ENCODE measurements at places on chromosomes 1 and 21.
A peak's percentile ranks its signal among the peaks of the same experiment; 100 is the strongest.

GRCh38 chr1:238458899-238459298 is 568.2 kb upstream of the ZP4 start:
- no peak for DNase-seq

DNA sequence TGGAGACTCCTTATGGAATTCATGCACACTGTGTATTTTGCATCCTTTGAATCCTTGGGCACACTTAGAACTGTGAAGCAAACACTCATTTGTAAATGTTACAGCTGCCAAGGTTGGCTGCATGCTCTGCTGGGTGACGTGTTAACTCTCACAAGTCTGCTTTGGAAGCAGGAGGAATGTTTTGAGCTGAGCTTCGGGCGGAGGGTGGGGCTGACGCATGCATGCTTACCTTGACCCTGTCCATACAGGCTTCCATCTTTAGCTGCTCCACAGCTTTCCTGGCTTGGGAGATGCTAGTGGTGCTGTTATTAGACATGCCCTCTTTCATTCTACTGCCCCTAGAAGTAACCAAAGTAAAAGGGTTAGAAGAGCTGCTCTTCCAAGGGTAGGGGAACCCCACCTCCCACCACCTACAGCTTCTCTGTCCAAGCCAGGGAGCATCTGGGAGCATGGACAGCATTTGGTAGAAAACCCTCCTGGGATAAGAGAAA is 66.0 kb downstream of the GNG4 start:
- DNase-seq, result no peak

GRCh38 chr1:57162607-57163261 is 196.9 kb upstream of the C8B start:
- no peak for DNase-seq

DNA sequence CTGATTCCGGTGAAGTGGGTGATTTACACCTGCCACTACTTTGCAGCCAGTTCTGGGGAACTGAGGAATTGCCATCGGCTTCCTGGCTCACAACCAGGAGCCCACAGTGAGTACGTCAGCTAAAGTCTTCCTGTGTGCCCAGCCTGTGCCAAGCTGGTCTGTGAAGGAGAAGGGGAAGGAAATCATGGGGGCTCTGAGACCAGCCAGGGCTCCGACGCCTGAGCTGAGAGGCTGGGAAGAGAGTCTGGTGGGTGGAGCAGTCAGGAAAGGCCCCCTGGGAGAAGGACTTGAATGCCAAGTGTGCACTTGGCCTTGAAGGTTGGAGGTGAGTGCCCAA is 1.2 kb downstream of the LURAP1 start:
- DNase-seq, result no peak

DNA sequence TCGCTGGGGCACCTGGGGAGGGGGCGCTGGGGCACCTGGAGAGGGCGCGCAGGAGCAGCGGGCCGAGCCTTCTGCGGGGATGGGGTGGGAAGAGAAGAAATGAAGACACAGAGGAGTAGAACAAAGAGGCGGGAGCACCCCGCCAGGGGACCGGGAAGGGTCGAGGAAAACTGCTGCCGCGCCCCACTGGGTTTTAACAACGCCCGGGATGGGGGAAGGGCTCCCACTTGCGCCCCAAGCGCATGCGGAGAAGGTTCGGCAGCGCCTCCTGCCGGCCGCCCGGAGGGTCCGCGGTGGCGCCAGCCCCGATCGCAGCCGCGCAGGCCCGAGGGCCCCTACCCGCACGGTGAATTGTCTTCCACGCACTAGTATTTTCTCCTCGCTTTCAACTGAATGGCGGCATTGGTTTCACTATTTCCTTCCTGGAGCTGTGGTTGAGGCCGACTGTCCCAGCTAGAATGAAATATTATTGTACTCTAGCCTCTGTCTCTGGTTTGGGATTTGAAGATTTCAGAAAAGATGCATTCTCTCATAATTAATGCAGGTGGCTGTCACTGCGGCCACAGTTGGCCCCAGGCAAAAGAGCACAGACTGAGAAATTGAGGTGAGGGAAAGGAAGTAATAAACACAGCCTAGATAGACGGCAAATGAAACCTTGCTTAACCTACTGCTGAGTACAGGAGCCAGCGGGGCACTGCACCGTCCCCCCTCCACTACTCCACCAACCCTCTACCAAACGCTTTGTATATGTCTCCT is 57.3 kb downstream of the MAB21L3 start:
- peak; percentile 66 for DNase-seq

DNA sequence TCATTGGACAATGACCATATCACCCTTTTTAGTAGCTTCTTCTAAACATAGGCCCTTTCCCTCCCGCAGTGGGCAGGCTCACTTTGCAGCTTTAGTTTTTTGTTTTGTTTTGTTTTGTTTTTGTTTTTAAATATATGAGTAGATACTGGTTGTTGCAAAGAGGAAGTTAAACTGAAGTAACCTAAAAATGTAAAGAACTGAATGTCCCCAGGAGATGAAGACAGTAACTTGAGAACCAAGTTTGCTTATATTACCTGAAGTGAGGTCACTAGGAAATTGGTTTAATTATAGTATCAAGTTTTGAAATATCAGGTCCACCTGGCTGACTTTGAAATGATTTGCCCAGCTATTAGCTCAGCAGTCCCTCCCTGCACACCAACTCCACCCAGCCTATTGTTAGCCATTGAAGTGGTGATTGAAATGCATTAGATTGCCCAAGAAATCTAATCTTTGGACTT is 18.2 kb downstream of the SMAP2 start:
- DNase-seq, result no peak

DNA sequence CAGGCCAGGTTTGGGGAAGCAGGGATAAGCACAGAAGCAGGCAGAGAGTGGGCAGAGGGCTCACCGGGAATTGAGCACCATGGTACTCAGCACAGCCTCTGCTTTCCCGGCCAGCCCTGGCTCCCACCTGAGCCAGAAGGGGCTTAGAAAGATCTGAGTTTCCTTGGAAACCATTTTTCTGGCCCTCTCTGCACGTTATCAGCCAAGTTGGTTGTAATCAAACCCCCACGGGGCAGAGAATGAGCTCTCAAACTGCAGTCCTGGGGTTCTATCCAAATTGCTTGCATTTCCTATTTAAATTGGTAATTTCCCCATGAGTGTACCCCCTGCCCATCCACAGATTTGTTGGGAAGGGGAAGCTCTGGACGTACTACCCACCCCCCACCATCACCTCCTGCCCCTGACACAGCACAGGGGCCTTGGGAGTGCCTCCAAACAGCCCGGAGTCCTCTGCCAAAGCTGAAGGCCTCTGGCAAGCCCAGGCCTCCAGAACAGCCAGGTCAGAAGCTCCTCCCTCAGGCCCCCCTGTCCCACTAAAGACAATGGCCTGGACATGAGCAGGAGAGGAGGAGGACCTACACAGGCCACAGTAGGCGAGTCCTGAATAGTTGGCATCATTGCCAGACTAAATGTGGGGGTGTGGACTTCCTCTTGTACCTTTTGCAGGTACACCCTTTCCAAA is 42.7 kb upstream of the GJB5 start:
- DNase-seq, result no peak

- peak; percentile 74 for DNase-seq
Observed at GRCh38 chr1:95974586-95974985, 740.6 kb downstream of the RWDD3 start.

DNA sequence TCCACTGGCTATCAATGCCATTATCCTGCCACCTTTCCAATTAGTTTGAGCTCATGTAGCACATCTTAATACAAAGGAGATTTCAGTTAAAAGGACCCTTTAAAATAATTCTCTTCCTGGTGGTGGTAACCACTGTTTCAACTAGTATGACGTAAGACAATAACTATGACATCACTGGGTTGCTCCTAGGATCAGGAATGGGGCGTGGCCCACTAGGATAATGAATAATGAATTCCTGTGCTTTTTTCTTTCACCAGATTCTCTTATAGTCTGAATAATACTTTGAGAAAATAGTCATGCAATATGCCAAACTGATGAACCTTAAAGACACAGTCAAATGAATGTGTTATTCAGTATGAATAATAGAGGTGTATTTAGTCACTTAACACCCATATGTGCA is 10.6 kb upstream of the KIFAP3 start:
- DNase-seq, result no peak

DNA sequence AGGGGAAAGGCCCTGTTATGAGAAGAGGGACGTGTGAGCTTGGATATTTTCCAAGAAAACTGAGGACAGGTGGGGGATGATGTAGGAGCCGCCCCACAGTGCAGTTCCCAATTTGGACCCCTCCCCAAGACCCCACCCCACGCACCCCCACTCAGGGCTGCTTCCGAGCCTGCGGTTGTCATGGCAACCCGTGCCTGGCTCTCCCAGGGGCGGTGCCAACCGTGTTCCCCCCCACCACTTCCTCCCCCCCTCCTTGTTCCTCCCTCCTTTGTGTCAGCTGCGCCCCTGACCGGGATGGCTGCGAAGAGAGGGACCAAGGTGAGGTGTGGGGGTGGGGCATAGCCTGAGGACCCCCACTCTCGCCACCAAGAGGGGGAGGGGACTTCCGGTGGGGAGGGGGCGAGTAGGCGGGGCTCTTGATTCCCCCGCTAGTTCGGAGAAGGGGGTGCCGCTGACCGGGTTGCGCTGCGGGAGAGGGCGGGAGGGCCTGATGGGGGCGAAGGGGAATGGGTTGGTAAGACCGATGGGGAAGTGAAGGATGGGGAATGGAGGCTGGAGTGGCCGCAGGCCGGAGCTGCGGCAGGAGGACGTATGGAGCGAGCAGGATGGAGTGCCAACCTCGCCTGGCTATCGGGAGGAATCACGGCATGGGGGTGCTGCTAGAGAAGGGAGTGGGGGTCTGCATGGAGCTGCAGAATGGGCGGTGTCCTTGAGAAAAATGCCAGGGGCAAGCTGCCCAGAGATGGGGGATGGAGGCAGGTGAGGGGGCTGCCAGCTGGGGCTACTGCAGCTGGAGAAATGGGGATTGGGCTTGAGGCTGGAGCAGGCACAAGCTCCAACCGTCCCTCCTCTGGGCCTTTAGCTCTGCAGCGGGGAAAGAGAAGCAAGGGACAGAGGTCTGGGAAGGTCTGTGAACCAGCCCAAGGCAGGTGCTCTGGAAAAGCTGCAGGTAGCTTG is 953 bp downstream of the TRIM46 start:
- DNase-seq, result peak; percentile 52

DNA sequence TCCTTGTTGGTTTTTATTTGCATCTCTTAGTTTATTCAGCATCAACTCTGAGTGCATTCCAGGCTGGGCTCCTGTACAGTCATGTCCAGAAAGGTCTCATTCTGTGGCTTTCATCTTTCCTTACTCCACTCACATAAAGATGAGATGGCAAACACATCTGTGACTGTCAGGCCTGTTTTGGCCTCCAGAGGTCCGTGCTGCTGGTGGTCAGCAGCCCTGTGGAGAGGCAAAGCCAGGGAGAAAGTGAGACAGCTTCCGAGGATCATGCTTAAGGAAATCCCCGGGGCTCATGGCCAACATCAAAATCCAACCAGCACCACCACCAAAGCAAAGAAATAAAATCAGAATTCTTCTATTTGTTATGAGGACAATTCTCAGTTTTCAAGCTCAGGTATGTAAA is 96.1 kb upstream of the HIVEP3 start:
- DNase-seq, result no peak

- DNase-seq, result no peak
Observed at GRCh38 chr1:226845624-226846023, 24.8 kb upstream of the PSEN2 start.

DNA sequence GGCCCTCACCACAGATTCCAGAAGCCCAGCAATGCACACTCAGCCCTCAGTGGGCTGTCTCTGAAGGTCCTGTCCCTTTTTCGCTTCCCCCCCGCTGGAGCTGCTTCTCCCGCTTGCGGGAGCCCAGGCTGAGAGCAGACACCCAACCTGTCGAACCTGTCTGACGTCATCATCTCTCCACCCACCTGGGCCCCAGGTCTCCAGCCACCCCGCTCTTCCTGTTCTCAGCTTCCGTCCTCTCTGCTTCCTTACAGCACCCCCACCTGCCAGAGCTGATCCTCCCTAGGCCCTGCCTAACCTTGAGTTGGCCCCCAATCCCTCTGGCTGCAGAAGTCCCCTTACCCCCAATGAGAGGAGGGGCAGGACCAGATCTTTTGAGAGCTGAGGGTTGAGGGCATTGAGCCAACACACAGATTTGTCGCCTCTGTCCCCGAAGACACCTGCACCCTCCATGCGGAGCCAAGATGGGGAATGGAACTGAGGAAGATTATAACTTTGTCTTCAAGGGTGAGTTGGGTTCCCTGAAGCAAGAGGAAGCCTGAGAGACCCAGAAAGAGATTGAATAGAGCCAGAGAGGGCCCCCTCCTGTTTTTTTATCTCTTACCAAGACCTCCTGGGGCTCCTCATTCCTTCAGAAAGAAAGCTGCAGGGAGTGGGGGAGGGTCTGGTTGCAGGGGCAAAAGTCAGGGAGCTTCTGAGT is at the start of gene RAB25:
Gene RAB25 (plus strand): TSS at position 224 of the 700 bp plus-strand sequence. CDS start 241 bp downstream, at position 465.
- DNase-seq, result no peak

DNA sequence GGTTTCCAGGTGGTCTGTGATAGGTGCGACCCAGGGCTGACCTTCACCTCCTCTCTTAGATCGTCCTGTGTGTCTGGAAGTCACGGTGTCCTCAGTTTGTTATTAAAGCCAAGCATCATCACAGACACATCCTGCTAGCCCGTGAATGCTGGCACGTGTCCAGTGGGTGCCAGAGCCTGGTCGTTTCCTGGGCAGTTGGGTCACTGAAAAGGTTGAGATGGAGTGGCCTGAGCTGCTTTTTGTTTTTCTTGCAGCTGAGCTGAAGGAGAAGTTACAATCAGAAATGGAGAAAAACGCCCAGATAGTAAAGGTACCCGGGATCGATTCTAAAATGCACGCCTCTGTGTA is 23.2 kb downstream of the PCNT start:
- no peak for DNase-seq

DNA sequence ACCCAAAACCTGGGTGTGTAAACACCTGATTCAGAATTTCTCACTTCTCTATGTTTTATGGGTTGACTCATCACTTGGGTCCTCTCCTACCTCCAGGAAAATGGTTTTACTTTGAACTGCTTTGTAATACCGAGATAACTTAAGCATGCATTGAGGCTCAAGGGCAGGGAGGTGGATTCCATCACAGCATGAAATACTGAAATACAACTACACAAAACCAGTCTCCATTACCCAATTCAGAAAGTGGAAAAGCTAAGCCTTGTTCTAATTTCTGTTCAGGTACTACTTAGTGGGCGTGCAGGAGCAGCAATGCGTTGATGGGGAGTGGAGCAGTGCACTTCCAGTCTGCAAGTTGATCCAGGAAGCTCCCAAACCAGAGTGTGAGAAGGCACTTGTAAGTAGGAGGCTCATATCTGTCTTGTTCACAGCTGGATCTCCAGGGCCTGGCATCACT is 6.1 kb upstream of the C4BPA start:
- DNase-seq, result no peak

- DNase-seq, result no peak
Observed at GRCh38 chr1:34758751-34759150, 789 bp upstream of the GJB4 start.

GRCh38 chr1:98709906-98710305 is 48.4 kb downstream of the SNX7 start:
- no peak for DNase-seq

DNA sequence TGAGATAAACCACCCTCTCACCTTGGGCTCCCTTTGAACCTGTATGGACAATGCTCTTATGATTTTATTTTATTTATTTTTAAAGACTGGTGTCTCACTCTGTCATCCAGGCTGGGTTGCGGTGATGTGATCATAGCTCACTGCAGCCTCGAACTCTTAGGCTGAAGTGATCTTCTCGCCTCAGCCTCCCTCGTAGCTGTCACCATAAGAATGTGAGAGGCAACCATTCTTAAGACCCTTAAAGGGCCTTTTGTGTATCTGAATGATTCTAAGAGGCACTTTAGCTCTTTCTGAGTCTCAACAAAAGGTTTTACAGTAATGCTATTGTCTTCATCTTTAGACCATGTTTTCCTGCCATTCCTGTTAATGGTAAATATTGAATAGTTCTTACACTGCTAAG is 67.0 kb downstream of the IVNS1ABP start:
- no peak for DNase-seq

Measured in fibroblast of upper back skin (primary cell).